ENCODE measurements at places on chromosomes 12 and 14.

DNA sequence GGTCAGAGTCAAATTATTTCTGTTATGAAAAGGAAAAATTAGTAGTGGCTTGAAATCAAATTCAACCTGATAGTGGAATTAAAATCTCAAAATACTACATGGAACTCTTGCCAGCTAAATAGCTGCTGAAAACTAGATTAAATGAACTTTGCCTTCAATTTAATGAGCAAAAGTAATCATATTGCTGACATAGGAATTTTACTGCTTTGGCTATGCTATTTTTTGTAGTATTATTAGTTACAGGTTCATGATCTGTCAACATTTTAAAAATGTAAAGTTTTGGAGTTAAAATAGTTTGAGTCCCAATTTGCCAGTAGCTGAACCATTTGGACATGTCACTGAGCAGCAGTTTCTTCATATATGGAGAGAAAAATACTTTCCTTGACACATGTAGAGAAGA is 81.4 kb downstream of the RERGL start:
- DNase-seq: no peak

DNA sequence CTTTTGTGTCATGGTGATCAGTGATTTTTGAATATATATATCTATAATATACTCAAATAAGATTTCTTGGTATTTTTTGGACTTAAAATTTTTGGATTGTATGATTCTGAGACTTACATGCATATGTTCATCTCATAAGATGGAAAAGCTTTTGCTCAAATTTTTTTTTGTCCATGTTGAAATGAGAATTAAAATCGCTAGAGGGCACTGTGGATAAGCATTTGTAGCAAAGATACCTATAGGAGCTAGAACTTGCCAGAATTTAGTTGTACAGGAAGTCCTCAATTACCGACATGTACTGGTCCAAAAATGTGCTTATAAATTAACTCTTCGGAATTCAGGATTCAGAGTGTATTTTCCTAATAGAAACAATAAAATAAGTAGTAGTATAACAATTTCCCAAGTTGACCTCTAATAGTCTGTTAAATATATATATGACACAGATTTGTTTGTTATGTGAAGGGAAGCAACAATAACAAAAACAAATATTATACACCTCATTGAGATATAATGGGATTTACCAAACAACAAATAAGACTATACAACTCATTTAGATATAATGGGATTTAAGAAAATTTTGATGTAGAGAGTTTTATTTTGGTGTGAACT is 179.6 kb downstream of the TMEM117 start:
- DNase-seq: peak; percentile 62

DNA sequence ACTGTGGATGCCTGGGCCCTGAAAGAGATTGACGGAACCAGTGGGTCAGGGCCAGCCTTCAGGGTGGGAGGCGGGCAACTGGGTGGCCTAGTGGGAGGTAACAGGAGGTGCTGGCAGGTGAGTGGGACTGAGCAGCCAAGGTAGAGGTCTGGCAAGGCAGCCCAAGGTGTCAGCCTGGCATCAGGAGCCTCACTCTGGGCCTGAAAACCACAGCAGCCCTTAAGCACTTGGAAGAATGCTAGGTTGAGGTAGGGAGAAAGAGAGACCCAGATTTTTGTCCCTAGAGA is 315.8 kb upstream of the PRICKLE1 start:
- DNase-seq: no peak

- DNase-seq: peak; percentile 77
Measured at GRCh38 chr12:68358532-68359485, 26.6 kb upstream of the MDM1 start.

GRCh38 chr12:45933504-45933903 is 56.9 kb downstream of the SCAF11 start:
- DNase-seq: no peak

All from kidney tubule cell (primary cell).